ENCODE measurements at places on chromosomes 16 and 17. TPM values are rescaled to one million over a fixed set of nuclear protein-coding genes. Genes with fewer than 3 reads are reported as not detected.

The NF1 gene
- total RNA-seq, result 52.4 TPM

DNA sequence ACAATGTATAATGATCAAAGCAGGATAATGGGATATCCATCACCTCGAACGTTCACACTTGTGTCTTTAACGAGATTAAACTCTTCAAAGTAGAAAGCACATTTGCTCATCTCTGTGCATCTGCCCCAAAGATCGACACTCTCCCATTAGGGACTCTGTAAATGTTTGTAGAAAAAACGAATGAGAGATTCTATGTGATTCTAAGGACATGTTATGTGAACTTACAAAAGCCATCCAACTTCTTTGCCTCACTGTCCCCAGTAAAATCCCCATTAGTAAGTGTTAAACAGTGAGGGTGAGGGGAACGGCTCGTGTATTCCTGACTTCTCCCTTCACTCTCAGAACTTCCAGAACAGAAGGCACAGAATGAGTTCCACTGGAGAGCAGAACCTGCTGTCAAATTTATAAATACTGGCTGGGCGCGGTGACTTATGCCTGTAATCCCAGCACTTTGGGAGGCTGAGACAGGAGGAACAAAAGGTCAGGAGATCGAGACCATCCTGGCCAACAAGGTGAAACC, 134.1 kb downstream of the WSCD1 start:
- DNase-seq, result no peak

DNA sequence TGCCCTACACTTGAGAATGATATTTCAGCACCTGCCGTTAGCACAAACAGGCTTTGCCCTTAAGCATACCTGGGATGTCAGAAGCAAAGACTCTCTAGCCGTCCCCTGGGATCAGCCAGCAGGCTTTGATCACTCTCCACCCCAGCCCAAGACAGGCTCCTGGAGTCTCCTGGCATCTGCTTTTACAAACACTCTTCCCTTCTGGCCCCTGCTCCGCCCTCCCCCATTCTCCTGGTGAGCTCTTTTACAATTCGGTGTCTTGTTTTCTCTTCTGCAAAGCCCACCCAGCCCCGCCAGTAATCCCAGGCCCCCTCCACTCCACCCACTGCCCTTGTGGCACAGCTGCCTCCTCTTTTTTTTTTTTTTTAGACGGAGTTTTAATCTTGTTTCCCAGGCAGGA, 50.4 kb downstream of the KATNIP start:
- no peak for DNase-seq

- DNase-seq, result no peak
These were observed 164.8 kb upstream of the DYNLRB2 start for GRCh38 chr16:80375973-80376372.

The GAST gene
- not detected for total RNA-seq

The METTL23 gene
- total RNA-seq, result 22.5 TPM

The DPEP1 gene
- total RNA-seq, result 0.28 TPM

DNA sequence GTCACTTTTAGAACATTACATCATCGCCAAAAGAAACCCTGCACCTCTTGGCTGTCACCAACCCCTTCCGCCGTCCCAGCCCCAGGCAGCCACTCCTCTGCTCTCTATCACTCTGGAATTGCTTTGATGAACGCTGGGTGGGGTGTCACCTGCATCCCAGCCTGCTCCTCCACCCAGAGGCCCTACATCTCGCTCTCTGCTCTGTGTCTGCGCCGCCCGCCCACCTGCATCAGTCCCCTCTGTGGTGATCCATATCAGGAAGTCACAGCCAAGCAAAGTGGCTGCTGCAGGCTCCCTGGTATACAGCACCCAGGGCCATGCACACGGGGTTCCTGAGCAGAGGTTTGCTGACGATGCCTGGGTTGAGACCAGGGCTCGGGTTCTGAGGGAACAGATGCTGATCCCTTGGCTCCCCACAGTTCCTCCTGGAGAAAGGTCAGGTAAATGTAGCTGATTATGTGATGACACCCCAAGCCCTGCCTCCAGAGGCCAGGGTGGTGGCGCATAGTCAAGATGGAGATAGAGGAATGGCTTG, 30.8 kb downstream of the MPRIP start:
- peak; percentile 19 for DNase-seq

DNA sequence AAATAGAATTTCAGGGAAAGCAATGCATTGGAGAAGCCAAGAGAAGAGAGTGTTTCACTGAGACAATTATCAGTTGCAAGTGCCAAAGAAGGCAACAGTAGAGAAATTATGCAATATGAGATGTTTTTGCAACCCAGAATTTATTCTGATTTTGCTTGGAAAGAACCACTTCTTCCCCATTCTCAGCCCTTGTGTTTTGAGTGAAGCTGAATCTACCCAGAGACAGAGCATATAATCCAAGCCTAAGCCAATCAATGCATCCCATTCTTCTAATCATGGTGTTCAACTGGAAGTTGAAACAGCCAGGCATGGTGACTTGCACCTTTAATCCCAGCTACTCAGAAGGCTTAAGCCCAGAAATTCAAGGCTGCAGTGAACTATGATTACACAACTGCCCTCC, 6.9 kb upstream of the SCNN1G start:
- no peak for DNase-seq

DNA sequence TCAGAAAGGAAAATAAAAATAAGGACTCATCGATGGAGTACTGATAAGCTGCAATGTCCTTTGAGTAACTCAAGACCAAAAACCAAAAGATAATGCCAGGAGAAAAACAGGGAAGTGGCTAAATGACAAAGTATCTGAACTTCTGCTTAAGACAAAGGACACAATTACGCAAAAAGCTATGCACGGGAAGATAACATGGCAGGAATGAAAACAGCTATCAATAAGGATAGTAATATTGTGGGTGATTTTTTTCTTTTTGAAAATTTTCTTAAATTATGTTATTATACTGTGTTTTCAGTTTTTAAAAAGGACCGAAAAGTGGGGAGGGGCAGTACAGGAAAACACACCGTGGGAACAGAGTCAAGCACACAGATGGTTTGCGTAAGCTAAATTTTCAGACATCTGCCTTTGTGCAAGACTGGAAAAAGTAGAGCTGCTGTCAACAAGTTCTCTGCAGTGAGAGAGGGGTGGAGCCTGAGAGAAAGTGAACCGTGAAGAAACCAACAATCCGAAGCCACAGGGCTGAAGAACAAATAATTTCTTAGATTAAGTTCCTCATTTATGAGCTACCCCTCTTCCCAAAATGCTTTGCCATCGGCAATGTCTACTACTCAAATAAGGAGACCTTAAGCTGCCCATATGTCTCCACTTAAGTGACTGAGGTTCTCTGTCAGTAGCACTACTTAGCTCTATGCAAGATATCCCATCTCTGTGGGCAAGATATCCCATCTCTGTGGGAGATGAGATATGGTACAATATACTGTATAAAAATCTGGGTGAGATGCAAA, 99.9 kb upstream of the CORO6 start:
- DNase-seq, result peak; percentile 45

DNA sequence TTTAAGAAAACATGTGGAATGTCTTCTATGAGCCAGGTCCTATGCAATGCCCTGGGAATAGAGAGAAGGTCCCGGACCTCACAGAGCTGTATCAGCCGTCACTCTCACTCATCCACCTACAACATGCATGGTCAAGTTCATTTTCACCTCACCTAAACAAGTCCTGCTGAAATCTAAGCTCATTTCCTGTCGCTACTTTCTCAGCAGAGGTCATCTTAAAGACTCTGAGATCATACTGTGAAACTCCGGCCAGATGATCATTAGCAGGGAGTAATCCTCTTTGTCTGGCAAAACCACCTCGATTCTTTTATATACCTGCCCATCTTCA, 66.2 kb upstream of the LYRM9 start:
- no peak for DNase-seq

DNA sequence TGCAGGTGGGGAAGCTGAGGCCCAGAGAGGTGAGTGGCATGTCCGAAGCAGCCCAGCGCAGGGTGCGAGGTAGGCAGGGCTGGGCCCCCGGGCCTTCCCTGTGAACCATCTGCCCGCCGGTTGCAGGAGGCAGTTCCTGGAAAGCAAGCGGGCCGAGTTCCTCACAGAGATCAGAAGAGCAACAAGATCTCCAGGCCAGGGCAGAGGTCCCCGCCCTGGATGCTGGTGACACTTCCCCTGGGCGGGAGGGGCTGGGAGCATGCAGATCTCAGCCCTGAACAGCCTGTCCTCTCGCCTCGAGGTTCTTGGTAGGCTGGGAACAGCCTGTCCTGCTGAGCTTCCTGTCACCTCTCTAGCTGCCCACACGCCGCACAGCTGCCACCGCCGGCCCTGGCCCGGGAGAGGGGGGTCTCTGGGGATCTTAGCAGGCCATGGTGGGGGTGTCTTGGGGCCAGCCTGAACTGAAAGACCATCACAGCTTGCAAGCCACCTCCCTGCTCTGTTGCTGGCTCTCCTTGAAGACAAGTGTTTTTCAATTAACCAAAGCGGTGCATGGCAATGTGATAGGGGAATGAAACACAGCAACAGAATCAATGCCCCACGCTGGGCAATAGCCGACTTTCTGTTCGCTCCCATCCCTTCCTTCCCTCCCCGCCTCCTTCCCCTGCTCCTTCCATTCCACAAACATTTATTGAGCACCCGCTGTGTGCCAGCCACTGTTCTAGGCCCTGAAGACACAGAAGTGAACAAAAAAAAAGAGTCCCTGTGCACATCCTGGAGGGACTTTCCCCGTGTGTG, 31.7 kb downstream of the SOCS1 start:
- peak; percentile 49 for DNase-seq

GRCh38 chr17:39200070-39200879, at the start of gene RPL19:
RPL19 (plus strand) TSS chr17:39200283; CDS start chr17:39200345, 62 bp downstream.
- DNase-seq, result peak; percentile 85
